ENCODE measurements at places on chromosomes 7 and 10. TPM values are rescaled to one million over a fixed set of nuclear protein-coding genes. Genes with fewer than 3 reads are reported as not detected.

The TFPI2 gene
- total RNA-seq, result not detected

The OR6B1 gene
- not detected for total RNA-seq

The NYAP1 gene
- total RNA-seq, result 0.66 TPM

The TMEM236 gene
- 0.05 TPM for total RNA-seq

The CNTNAP2 gene
- total RNA-seq, result not detected

The CALHM3 gene
- not detected for total RNA-seq

The GDF2 gene
- total RNA-seq, result not detected

The TAS2R5 gene
- total RNA-seq, result 0.56 TPM

The PTPRZ1 gene
- total RNA-seq, result not detected

The MICALL2 gene
- 1.9 TPM for total RNA-seq

The CHCHD1 gene
- 6.3 TPM for total RNA-seq

The NPC1L1 gene
- total RNA-seq, result 0.08 TPM

The IMPDH1 gene
- 26.5 TPM for total RNA-seq

The YWHAG gene
- total RNA-seq, result 24.3 TPM

The GNAT3 gene
- not detected for total RNA-seq

The FOXI2 gene
- not detected for total RNA-seq

The HECW1 gene
- total RNA-seq, result not detected

The GHRHR gene
- not detected for total RNA-seq

The C10orf67 gene
- total RNA-seq, result not detected

The WDR86 gene
- total RNA-seq, result 5.6 TPM

The NPSR1 gene
- total RNA-seq, result not detected

The GFRA1 gene
- not detected for total RNA-seq

The SPDYE5 gene
- not detected for total RNA-seq

The LIPJ gene
- total RNA-seq, result not detected

The CALML5 gene
- total RNA-seq, result not detected

The ASZ1 gene
- total RNA-seq, result not detected

The BTBD16 gene
- total RNA-seq, result not detected

The LRRC17 gene
- not detected for total RNA-seq

The MIOS gene
- total RNA-seq, result 30.8 TPM

The NKX1-2 gene
- total RNA-seq, result not detected

The FAM237B gene
- total RNA-seq, result not detected

The ZNF853 gene
- 2.5 TPM for total RNA-seq

The DAGLB gene
- total RNA-seq, result 22.9 TPM

The STOX1 gene
- 0.25 TPM for total RNA-seq

The PRF1 gene
- total RNA-seq, result 9.4 TPM

The NXPH1 gene
- not detected for total RNA-seq

The SPDYE1 gene
- not detected for total RNA-seq

The CTAGE6 gene
- total RNA-seq, result 0.11 TPM

The ZNF467 gene
- 4.3 TPM for total RNA-seq

The GARIN1A gene
- 0.71 TPM for total RNA-seq

The LDB1 gene
- 117 TPM for total RNA-seq

The TACC2 gene
- total RNA-seq, result not detected

The SRRM3 gene
- total RNA-seq, result not detected

The TMEM176B gene
- total RNA-seq, result not detected

The ICA1 gene
- total RNA-seq, result 0.95 TPM

The FRA10AC1 gene
- 10.3 TPM for total RNA-seq

The HOXA5 gene
- not detected for total RNA-seq

The HTR5A gene
- total RNA-seq, result not detected

The SEMA3D gene
- total RNA-seq, result not detected
